ENCODE measurements at places on chromosomes 16 and 17. TPM values are rescaled to one million over a fixed set of nuclear protein-coding genes. Genes with fewer than 3 reads are reported as not detected.

BOLA2 gene
- total RNA-seq = 50.4 TPM

TRIM16 gene
- 279 TPM for total RNA-seq

GNGT2 gene
- total RNA-seq = not detected

NACA2 gene
- total RNA-seq = not detected

SMYD4 gene
- total RNA-seq = 4.7 TPM

CRYBA1 gene
- not detected for total RNA-seq

SLC47A2 gene
- 62.1 TPM for total RNA-seq

GAST gene
- not detected for total RNA-seq

DLX4 gene
- total RNA-seq = not detected

MYH3 gene
- 0.03 TPM for total RNA-seq

MYOCD gene
- total RNA-seq = 1.4 TPM

DNA sequence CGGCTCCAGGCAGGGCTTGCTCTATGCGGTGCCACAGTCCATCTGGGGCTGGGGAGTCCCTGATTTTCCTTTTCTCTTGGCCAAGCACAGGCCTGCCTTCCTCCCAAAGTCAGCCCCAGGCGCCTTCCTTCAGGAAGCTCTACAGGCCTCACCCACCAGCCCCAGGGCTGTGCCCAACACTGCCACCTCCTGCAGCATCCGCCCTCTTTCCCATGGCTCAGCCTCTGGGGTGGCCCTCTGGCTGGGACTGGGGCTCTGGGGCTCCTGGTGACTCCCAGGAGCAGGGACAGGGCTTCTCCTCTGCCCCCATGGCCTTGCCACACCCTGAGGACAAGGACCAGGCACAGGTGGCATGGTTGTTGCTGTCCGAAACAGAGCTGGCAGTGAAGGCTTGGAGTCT lies 817 bp downstream of the ITGB4 start:
- DNase-seq = no peak

DNA sequence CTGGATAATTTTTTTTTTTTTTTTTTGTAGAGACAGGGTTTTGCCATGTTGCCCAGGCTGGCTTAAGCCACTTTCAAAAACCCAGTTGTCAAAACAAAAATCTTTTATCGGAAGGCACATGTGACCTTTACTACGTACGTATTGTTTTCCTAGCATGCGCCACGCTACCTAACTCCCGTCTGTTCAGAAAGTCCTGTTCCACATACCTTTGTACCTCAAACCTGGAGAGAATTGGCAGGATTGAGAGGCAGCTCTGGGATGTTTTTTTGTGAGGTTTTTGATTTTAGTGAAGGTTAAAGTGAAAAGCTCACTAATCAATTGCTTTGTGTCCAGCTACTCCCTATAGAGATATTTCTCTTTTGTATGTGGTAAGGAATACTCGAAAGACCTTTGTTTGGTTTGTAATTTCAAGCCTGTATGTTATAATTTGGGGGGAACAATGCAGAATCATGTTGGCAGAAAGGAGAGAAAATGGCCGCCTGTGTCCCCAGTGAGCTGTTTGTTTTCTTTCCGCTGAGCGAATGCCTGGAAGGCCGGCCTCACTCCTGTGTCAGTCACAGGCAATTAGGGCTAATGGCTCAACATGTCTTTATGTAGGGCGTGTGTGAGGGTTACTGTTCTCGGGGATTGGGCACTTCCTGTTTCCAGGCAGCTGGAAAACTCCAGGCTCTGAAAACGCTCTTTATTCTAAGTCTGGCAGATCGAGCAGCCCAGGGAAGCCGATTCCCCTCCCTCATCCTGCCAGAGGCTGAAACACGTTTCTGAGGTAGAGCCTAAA lies 60.8 kb upstream of the CLEC18A start:
- peak; percentile 6 for DNase-seq

GRCh38 chr17:5592382-5592781 lies 8.1 kb upstream of the NLRP1 start:
- DNase-seq = peak; percentile 46

DNA sequence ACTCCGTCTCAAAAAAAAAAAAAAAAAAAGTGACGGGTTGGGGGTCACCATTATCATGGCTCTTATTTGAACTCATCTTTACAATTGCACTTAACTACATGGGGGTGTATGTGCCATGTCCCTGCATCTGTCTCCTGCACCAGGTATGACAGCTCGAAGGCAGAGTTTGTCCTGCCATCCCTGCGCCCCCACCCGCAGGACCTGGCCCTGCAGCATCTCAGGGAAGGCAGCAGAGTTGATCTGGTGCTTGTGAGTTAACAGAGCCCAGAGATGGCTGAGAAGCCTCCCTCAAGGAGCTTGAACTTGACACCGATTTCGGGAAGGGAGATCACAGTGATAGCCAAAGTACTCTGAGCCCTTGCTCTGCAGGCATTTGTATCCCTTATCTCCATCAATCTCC lies 44.8 kb downstream of the C16orf82 start:
- no peak for DNase-seq

DNA sequence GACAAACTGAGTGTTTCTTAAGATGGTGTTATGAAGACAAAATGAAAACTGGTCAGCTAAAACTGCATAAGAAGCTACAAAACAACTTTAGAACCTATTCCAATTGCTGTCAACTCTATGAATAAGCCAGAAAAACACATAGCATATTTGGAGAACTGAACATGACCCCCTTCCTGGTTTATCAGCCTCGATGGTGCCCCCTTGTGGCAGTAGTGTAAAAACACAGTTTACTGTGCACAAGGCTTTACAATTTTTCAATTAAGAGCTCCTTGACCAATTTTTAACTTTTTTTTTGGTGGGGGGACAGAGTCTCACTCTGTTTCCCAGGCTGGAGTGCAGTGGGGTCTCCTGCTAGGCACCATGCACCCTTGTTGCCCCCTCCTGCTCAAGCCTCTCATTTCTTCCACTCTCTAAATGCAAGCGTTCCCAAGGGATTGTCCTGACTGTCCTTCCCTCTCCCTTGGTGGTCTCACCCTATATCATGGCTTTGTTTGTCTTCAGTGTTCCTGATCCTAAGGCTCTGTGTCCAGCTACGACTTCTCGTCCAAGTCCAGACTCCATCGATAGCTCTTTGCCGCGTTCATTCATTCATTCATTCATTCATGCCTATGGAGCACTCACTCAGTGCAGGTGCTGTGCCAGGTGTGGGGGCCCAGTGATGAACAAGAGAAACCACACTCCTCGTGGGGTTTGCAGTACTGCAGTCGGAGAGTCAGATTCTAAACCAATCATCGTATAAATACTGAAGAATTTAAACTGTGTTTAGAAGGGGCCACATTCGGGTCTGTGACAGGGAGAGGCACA lies 7.5 kb downstream of the EIF1 start:
- no peak for DNase-seq

- DNase-seq = no peak
These were observed 29.3 kb downstream of the DHX38 start for GRCh38 chr16:72122916-72123315.

GRCh38 chr16:87845807-87846619 lies 23.3 kb downstream of the SLC7A5 start:
- no peak for DNase-seq

GRCh38 chr17:75931062-75931461 lies 9.8 kb downstream of the FBF1 start:
- DNase-seq = no peak

- DNase-seq = no peak
These were observed 1.4 kb downstream of the RAP1GAP2 start for GRCh38 chr17:2797637-2798036.

DNA sequence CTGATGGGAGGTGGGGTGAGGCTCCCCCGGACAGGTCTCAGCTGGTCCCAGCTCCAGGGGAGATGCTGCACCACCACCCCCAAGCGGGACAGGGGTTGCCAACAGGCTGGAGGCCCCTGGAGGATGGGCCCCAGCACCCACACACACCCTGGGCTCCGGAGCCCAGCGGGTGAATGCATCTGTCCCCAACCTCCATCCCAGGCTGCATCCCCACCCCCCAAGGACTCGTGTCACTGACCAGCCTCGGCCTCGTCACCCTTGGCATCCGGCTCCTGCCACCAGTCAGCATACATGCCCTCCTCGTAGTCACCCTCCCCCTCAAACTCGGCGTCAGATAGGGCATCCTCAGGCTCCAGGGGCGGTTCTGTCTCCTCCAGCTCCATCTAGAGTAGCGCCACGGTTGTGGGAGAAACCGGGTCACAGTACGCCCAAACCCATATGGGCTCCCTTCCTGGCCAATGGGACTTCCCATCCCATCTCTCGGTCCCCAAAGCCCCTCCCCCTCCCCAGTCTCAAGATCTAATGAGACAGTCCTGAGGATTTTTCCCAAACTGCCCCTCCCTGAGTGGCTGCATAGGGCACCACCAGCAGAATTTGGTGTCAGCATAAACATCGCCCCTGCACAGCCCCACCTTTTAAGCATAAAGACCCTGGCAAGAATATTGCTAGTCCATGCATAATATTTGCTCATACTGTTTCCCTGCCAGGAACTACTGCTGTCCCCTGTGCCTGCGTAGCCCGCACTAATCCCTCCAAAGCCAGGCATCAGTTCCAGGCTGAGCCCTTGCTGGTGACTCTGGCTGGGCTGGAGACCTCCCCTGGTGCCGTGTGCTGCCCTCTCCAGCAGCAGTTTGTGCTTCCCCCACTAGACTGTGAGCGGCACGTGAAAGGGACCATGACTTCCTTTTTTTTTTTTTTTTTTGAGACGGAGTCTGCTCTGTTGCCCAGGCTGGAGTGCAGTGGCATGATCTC lies 8.4 kb downstream of the P3H4 start:
- no peak for DNase-seq

- DNase-seq = no peak
These were observed 4.5 kb downstream of the ZNF646 start for GRCh38 chr16:31078597-31079341.

GRCh38 chr16:19367335-19367734 lies 50.3 kb upstream of the TMC5 start:
- no peak for DNase-seq

- no peak for DNase-seq
These were observed 106.3 kb upstream of the HLF start for GRCh38 chr17:55158439-55158838.

- DNase-seq = peak; percentile 2
These were observed 86.7 kb downstream of the ZFHX3 start for GRCh38 chr16:72961115-72961832.

GRCh38 chr17:81865733-81866439 lies 5.3 kb downstream of the ARHGDIA start:
- DNase-seq = no peak

DNA sequence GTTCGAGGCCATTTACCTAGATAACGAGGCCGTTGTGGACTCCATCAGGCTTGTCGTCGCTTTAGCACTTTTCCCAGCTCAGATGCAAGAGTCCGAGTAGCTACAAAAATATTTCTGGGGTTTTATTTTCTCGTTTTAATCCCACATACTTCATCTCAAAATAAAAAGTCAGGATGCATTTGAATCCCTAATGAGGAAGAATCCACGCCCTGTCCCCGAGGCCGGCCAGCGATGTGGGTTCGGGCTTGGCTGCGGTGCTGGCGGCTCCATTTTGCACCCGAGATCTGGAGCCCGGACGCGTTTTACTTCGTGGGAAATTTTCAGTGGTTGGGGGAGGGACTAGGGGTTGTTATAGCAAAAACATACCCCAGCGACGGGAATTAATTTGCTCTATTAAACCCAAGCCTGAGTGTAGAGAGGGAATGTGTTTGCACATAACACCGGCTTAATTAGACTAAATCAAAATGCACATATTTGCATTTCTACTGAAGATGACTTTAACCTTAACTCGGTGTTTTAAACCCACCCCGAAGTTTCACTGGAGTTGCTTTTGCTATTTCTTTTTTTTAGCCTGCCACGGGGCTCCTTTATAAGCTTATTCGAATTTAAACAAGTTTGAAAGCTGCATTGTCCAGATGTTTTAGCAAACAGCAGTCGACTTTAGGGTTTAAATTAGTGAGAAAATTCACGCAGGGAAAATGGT lies 4.8 kb downstream of the IRX5 start:
- no peak for DNase-seq

GRCh38 chr17:77734371-77735080 lies 224.0 kb upstream of the TNRC6C start:
- DNase-seq = no peak

- DNase-seq = peak; percentile 91
These were observed 8.9 kb upstream of the TIMP2 start for GRCh38 chr17:78933959-78934568.

- DNase-seq = peak; percentile 99
These were observed 39.4 kb downstream of the TUBD1 start for GRCh38 chr17:59853168-59853918.

GRCh38 chr16:2468725-2469398 lies 2.2 kb upstream of the NTN3 start:
- no peak for DNase-seq

GRCh38 chr17:82752371-82753200 lies 721 bp downstream of the TBCD start:
- DNase-seq = no peak

DNA sequence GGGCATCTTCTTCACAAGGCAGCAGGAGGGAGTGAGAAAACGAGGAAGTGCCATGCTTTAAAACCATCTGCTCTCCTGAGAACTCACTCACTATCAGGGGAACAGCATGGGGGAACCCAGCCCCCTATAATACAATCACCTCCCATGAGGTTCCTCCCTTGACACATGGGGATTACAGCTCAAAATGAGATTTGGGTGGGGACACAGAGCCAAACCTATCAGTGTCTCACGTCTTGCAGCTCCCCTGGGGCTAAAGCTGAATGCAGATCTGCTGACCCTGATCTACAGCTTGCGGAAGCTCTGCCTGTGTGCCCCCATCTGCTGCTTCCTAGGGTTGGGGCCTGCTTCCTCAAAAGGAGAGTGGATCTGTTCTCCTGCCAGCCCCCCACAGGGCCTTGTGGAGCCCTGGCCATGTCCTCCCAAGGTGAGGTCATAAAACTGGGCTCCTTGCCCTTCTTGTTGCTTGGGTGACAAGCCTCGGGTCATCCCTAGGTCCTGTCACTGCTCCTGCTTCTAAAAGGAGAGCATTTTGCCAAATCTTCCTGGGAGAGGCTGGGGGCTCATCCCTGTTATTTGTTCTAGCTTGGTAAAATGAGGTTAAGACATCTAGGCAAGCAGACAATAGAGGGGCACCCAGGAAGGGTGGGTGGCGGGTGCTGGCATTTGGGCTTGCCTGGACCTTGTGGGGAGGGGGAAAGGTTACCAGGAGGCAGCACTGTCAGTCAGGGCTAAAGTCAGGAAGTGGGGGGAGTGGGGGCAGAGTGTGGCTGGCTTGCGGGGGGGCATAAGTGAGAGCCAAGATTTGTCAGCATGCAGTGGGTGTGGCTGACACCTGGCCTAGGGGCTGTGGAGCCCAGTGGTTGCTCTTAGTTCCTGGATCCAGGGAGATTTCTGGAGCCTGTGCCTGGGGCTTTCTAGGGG lies 16.0 kb downstream of the KRT33A start:
- no peak for DNase-seq

GRCh38 chr17:75124041-75124818 lies 7.3 kb downstream of the NT5C start:
- DNase-seq = peak; percentile 99

DNA sequence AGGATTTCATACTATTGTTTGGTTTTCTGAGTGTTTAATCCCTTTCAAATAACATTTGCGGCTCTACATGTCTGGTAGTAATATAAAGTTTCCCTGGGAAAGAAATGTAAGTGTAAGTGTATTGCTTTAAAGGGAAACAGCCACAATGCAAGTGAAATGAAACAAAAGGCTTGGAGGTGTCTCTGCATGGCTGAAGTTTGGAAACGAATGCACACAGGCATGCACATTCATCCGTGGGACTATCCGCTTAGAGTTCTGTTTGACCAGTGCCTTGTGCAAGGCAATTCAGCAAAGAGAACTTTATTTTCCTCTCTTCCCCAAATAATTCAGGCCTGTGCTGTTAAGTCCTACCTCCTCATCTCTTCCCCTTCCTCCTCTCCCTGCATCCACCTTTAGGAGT lies 56.1 kb upstream of the MRTFB start:
- no peak for DNase-seq

All from Caki2 (cell line).